ENCODE measurements at places on chromosomes 1 and 21.
A peak's percentile ranks its signal among the peaks of the same experiment; 100 is the strongest.

DNA sequence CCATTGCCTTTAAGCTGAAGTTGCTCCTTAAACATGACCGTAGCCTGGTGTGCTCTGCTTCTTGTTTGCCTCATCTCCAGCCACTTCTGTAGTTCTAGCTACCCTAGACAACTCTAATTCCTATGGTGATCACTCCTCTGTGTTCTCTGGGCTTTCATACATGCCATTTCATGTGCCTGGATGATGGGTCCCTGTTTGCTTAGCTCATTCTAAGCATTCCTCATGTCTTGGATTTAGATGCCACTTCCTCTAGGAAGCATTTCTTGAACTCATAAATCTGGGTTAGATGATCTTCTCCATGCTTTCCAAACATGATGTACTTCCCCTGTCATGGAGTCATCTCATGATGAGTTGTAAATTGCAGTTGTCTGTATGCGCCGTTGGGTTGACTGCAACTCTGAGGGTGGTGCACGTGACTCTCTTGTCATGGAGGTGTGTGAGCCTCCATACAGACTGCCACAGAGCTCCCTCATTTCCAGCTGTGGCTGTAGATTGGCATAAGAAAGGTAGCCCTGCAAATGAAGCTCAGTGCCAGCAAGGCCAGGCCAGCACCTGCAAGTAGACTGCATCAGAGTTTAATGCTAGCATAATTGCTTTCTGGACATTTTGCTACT lies 77.2 kb downstream of the LAMC1 start:
- DNase-seq, result no peak

DNA sequence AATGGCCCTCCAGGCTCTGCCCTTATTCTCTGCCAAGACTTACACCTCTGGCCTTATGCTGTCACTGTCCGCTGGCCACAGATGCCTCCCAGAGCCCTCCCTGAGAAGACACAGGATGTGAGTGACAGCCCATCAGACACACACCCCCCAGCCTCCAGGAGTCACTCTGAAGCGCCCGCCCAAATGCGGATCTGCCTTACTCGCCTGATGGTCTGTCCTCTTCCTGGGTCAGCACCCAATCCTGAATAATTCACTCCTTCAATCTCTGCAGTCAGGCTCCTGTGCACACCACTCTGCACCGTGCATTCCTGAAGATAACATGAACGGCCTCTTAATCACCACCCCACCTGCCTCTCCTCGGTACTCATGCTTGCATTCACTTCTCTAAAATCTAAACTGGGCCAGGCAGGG lies 14.7 kb downstream of the CLSTN1 start:
- no peak for DNase-seq

GRCh38 chr1:51237351-51238033 lies 1.4 kb downstream of the RNF11 start:
- no peak for DNase-seq

GRCh38 chr1:61353797-61354406 lies 271.5 kb downstream of the NFIA start:
- no peak for DNase-seq

GRCh38 chr1:93695411-93696005 lies 13.9 kb upstream of the BCAR3 start:
- DNase-seq, result no peak

- DNase-seq, result no peak
These were observed 14.7 kb upstream of the SPOCD1 start for GRCh38 chr1:31830511-31830910.

- no peak for DNase-seq
These were observed 68.4 kb upstream of the ADGRL4 start for GRCh38 chr1:79074975-79075374.

DNA sequence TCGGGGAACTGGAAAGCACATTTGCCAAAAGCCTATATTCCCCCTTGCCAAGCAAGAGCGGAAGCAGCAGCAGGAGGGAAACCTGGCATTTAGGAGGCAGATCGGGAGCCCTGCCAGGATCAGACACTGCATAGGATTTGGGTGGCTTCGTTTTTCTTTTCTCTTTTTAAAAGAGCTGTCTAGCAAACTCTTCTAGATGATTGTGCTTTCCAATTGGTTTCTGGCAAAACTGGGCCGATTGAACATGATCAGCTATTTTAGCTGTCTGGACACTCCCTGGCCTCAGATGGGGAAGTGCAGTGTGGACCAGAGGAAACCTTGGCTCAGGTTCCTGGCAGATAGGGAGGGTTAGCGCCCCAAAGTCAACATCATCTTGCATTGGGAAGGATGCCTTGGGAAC lies 414.0 kb upstream of the KAZN start:
- no peak for DNase-seq

- no peak for DNase-seq
These were observed 295.9 kb downstream of the TPR start for GRCh38 chr1:186079084-186079684.

DNA sequence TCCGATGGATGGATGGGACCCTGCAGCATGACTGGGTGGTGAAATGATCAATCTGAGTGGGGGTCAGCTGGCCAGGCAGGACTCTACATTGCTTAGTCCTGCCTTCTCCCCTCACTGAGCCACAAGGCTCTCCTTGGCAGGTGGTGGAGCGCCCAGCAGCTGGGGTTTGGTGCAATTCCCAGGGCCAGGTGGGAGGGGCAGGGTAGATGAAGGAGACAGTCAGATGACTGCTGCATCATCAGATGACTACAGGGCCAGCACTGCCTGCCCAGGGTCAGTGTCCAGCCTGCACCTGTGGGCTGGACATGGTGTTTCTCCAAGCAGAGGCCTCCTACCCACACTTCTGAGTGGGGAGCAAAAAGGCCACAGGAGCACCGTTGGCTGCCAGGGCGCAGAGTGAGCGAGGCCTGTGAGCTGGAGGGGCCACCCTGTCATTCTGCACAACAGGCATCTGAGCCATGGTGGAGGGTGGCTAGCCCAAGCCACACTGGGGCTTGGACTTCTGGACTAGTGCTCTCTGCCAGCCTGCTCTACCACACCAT lies 103.9 kb upstream of the EDN2 start:
- DNase-seq, result no peak

GRCh38 chr1:4931486-4931885 lies 277.1 kb downstream of the AJAP1 start:
- no peak for DNase-seq

GRCh38 chr1:34087986-34088385 lies 77.0 kb downstream of the CSMD2 start:
- DNase-seq, result no peak

DNA sequence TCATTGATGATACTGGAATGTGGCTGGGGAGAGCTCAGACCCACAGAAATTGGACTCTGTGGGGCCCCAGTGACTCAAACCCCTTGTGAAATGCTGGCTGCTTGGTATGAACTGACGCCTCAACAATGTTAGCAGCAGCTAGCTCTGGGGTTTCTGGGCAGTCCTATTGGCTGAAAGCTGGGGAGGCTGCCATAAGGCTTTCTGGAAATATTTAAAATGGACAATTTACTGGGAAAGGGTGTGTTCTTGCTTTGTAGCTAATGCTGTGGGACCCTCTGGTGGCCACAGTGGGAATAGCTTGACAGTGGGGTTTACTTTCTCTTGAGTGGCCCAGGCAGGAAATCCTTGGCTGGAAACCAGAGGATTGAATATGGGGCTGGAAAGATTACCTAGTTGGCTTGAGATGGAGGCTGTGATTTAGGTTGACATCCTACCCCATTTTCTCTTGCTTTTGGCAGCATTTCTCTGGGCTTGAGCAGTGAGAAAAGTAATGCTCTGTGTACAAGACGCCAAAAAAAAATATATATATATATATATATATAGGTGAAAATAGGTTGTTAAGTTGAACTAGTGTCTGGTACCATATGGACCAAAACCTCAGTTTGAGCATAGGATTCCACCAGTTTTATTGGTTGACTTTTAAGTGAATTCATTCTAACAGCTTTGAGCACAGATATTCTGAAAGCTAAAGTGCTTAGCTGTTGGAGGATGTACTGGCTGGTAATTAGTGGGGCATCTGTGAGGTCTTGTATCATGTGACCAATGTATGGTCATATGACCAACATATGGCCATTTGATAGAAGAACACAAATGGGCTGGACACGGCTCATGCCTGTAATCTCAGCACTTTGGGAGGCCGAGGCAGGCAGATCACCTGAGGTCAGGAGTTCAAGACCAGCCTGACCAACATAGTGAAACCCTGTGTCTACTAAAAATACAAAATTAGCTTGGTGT lies 8.2 kb upstream of the S100A10 start:
- peak; percentile 94 for DNase-seq

- DNase-seq, result no peak
These were observed 3.0 kb downstream of the PIK3C2B start for GRCh38 chr1:204491655-204492054.

DNA sequence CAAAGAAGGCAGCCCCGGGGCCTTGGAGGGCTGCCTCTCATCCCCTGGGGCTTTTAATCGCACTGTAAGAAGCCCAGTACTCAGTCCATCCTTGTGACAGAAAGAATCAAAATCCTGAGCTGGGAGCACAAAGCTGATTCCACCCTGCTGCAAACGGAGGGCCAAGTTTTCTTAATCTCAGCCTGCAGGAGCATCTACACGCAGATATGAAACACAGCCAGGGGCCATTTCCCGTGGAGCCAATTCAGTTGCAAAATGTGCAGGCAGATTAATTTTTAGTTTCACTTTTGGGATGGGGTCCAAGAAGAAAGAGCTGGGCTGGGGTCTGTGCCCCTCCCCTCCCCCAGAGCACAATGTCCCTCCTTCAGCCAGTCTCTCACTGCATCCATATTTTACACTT lies 4.4 kb downstream of the LYPD8 start:
- DNase-seq, result no peak

DNA sequence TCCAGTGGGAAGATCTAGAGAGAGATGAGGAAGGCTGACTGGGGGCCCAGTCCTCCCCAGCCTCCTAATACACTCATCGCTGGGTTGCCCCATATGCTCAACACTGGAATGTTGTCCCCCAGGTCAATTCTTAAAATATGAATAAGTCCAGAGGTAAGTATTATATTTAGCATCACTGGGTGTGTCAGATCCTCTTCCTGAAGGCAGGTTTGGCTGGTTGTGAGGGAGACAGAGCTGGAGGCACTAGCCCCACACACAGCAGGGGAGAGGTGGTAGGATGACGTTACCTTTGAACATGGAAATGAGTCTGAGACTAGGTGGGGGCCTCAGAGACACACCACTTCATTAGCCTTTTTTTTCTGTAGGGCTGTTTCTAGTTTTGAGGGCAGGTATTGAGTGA lies 42.6 kb downstream of the SLC44A3 start:
- no peak for DNase-seq

GRCh38 chr1:246001142-246001836 lies 505.8 kb downstream of the SMYD3 start:
- DNase-seq, result peak; percentile 21

GRCh38 chr1:228152918-228153258 lies 3.2 kb downstream of the GJC2 start:
- DNase-seq, result no peak

DNA sequence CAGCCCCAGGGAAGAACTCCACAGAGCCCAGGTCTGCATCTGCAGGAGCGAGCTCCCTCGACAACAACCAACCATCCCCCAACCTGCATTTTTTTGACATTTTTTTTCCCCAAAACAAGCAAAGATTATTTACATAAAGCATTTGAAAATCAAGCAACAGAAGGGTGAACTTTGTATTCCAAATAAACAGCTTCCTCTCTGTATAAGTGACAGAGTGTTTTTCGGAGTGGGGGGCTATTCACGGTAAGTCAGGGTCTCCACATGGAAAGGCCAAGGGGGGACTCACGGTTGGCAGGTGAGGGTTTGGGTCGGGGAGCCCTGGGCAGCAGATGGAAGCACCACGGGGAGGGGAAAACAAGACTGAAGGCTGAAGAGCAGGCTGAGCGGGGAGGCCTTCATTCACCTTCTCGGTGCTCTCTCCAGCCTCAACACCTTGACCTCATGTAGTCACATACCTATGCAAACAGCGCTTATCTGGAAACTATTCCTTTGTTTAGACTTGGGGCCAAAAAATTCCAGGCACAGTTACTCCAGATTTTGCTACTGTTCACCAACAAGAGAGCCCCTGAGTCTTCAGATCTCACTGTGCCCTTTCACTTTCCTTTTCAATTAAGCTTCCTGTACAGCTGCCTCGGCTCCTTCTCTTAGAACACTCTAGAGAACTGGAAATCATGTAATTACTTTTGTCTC lies 27.6 kb downstream of the C2CD2 start:
- DNase-seq, result no peak

- no peak for DNase-seq
These were observed 104.9 kb downstream of the PLPPR4 start for GRCh38 chr1:99369154-99369553.

GRCh38 chr1:160658162-160658813 lies 11.4 kb upstream of the SLAMF1 start:
- no peak for DNase-seq
